Stimulated activated effector memory CD8-positive, alpha-beta T cell treated with anti-CD3 and anti-CD28 coated beads, Interleukin-12 subunit alpha, Interleukin-12 subunit beta, amount 100 ng/mL, for 72 hours (primary cell): ENCODE measurements at places on chromosomes 13 and 19.

GRCh38 chr19:58558623-58559274 is 338 bp upstream of the UBE2M start:
- peak; percentile 100 for DNase-seq

GRCh38 chr19:2798733-2799132 is 13.4 kb downstream of the THOP1 start:
- DNase-seq, result no peak

GRCh38 chr13:67283637-67284036 is 53.5 kb upstream of the PCDH9 start:
- DNase-seq, result no peak

DNA sequence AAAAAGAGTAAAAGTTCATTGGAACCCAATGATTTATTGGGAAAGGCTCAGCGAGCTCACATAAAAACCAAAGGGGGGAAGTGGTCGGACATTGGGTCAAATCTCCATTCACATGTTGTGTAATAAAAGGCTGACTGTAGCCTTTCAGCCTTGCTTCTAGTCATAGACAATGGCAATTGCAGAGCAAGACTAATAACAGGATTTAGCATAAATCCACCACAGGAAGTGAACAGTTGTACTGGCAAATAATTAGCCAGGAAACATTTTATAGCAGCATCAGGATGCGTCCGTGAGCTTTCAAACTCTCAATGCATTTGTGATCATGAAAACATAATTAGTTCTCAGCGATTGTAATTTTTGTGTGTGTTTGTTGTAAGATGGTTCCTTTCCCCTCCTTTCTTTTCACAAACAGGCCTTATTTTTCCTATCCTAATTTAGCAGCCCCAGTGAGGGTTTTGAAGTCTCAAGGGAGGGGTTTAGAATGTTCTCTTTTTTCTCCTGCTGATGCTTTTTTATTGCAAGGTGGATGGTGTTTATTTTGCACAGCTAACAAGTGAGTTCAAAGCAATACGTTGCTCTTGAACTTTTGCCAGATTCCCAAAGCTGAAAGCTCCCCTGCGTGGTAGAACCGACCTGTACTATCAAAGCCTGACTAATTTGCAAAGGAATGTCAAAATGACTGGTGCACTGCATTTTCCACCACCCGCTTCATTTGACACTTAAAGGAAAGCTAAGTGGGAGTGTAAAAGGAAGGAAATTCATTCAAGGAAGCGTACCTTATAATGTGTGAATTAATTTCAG is 105.6 kb downstream of the SPRY2 start:
- no peak for DNase-seq

GRCh38 chr19:19460761-19461265 is 54.5 kb downstream of the TSSK6 start:
- peak; percentile 71 for DNase-seq

GRCh38 chr13:23621316-23621645 is 51.1 kb downstream of the TNFRSF19 start:
- DNase-seq, result no peak
